ENCODE measurements at places on chromosomes 1 and 21.

GRCh38 chr21:44912158-44912473, 8.6 kb downstream of the ITGB2 start:
- DNase-seq, result no peak

DNA sequence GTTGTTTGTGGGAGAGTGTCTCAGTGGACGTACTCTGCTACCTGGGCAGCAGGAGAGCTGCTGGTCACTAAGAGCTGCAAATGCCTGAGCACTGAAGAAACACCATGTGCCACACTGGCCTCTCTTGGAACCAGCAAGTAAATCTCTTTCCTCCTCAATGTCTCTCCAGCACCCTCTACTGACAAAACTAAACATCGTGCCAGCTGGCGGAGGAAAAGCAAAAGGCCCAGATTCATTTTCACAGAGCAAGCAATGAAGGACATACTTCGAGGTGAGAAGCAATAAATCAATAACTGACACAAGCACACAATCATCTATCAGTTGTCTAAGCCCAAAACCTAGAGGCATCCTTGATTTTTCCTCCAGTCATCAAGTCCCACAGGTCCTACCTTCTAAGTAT, 78.1 kb downstream of the RERE start:
- DNase-seq, result no peak

DNA sequence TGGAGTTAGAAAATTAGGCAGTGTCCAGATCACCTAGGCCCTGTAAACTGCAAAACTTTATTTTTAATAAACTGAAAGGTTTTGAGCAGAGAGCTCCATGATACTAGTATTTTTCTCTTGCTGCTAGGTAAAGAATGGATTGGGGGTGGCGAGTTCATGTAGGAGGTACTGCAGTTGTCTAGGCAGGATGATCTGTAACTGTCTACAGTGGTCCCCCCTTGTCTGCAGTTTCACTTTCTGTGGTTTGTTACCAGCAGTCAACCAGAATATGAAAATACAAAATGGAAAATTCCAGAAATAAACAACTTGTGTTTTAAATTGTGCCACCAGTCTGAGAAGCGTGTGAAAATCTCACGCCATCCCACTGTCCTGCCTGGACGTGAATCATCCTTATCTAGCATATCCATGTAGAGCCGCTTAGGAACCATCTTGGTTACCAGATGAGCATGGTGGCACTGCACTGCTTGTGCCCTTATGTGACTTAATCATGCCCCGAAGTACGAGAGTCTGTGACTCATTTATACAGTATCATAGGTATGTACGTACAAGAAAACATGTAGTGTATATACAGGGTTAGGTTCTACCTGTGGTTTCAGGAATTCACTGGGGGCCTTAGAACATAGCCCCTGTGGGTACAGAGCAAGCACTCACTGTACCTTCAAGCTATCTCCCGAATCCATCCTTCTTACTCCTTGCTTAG, 94.2 kb downstream of the AHCTF1 start:
- no peak for DNase-seq

DNA sequence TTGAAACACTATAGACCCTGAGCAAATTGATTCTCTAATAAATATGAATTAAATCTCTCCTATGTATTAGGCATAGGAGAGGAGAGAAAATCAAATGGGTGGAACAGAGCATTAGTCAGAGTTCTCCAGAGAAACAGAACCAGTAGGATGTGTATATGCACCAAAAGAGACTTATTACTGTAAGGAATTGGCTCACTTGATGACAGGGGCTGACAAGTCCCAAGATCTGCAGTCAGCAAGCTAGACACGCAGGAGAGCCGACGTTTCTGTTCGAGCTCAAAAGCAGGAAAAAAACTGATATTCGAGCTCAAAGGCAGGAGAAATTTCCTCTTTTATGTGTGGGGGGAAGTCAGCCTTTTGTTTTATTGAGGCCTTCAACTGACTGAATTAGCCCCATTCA, 259.2 kb upstream of the KAZN start:
- no peak for DNase-seq

GRCh38 chr21:23522751-23523150, 2084.5 kb downstream of the MRPL39 start:
- DNase-seq, result no peak

DNA sequence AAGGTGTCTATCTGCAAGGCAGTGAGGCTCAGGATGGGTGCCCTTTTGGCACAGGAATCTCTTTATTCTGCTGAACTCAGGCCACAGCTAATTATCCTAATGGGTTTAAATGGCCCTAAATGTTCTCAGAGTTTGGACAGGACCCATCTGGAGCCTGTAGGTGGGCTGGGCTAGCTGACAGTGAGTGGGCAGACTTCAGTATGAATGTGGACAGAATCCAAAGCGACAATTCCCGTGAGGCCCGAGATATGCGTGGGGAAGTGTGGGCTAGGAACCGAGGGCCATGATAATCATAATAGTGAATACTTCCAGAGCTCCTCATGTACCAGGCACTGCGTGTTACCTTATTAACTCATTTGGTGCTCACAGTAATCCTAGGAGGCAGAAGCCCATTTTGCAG, 165.3 kb downstream of the GRIK3 start:
- peak; percentile 58 for DNase-seq

- DNase-seq, result no peak
Observed at GRCh38 chr1:39501666-39502065, 10.2 kb downstream of the BMP8A start.

GRCh38 chr1:22976461-22977243, 4.0 kb upstream of the LACTBL1 start:
- peak; percentile 92 for DNase-seq

- DNase-seq, result no peak
Observed at GRCh38 chr1:39729030-39729429, 9.7 kb upstream of the PPIE start.

GRCh38 chr1:157700732-157701131, at the start of gene FCRL3:
FCRL3 (minus strand) TSS chr1:157700769; CDS start chr1:157700489, 280 bp downstream.
- no peak for DNase-seq

DNA sequence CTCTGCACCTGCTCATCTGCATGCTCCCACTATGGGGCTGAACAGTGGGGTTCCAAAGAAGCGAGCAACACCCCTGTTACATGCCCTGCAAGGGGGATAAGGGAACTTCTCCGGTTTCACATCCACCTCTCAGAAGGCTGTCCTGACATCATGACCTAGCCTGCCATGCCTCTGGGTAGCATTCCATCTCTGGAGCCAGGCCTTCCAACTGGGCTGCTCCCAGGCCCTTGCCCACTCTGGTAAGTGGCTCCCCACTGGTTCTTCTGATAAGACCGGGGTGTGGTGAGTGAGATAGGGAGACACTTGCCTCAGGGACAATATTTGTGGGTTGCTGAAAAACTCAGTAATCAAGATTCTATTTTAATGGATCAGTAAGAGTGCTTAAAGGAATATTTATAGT, 57.8 kb downstream of the KCNJ15 start:
- no peak for DNase-seq

- DNase-seq, result no peak
Observed at GRCh38 chr21:19463966-19464365, 1060.4 kb upstream of the TMPRSS15 start.

DNA sequence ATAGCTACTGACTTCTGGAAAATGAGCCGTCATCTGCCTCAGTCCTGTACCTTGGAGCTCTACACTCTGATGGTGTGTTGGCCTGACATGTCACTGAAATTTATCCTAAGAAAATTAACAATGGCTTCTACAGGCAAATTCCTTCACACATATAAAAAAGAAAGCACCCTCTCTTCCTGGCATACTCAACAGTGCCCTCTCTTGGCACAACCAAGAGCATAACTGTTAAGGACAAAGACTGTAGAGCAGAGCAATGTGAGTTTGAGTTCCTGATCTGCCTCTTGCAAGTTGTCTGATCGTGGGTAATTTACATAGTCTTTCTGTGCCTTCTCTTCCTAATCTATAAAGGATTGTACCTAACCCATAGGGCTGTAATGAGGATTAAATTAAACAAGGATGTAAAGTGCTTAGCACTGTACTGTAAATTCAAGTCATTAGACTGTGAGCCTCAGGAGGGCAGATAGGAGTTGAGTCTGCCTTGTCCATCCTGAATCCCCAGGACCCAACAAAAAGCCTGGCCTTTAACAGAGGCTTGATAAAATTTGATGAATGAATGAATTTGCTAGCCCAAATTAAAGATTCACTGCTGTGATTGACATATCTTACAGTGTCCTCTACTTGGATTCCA, 83.5 kb downstream of the SYF2 start:
- no peak for DNase-seq

DNA sequence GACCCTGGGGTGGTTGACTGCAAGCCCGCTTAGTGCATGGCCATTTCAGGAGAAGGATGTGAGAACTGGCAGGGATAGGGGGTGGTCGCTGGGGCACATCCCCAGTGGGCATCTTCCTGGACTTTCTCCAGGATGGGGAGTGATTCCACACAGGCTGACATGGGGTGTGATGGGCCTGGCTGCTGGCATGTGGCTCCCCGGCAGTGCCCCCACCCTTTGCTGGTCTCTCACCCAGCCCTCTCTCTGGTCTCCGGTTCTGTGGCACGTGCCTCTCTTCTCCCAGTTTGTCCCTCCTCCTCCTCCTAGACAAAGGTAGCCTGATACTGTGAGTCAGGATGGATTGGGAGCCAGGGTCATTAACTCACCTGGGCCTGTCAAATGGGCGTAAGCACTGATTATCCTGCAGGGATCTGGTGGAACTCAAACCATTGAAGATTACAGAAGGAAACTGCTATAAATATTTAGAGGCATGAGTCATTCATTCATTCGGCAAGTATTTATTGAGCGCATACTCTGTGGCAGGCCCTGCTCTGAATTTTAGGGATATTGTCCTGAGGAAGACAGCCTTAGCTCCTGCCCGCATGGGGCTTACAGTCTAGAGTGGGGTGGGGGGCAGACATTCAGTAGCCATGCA, 23.6 kb upstream of the EPS8L3 start:
- DNase-seq, result no peak

- no peak for DNase-seq
Observed at GRCh38 chr1:31670593-31670964, 25.9 kb upstream of the PEF1 start.

- DNase-seq, result no peak
Observed at GRCh38 chr1:59383963-59384362, 87.1 kb downstream of the FGGY start.

- no peak for DNase-seq
Observed at GRCh38 chr1:229621663-229622062, 4.3 kb downstream of the TAF5L start.

DNA sequence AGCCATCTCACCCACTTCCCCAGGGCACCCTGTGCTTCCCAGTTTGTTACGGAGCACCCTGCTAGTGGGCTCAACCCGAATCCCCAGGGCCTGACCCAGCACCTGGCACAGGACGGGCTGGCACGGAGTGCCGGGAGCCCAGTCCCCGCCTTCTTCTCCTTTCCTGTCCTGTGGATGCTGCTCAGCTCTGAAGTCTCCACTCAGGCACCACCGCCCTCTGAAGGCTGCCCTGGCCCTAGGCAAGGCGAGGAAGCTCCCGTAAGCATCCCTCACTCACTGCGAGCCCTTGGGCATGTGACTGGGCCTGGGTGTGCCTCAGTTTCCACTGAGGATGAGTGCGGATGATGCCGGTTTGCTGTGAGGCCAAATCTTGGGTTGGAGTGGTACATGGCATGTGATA, 21.8 kb downstream of the SLC1A7 start:
- DNase-seq, result no peak

- DNase-seq, result no peak
Observed at GRCh38 chr1:96674915-96675314, 46.7 kb upstream of the PTBP2 start.

GRCh38 chr1:223229756-223230155, 86.7 kb upstream of the TLR5 start:
- DNase-seq, result no peak

DNA sequence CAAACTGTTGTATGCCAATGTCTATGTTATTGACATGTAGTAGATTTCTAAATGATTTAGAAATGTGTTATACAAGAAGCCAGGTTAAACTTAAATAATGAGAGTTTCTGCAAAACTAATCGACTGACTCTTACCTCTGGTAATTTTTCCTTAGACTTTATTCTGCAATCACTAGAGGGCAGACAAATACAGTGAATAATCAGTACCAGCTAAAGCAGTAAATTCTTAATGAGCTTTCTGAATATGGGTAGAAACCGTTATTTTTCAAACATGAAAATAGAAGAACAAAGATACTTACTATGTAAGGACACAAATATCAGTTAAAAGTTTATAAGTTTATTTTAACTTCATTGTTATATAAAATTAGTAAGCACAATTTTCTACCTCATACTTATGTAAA, 97.9 kb upstream of the RGS1 start:
- peak; percentile 70 for DNase-seq

GRCh38 chr1:224804220-224804619, 125.3 kb upstream of the DNAH14 start:
- no peak for DNase-seq

DNA sequence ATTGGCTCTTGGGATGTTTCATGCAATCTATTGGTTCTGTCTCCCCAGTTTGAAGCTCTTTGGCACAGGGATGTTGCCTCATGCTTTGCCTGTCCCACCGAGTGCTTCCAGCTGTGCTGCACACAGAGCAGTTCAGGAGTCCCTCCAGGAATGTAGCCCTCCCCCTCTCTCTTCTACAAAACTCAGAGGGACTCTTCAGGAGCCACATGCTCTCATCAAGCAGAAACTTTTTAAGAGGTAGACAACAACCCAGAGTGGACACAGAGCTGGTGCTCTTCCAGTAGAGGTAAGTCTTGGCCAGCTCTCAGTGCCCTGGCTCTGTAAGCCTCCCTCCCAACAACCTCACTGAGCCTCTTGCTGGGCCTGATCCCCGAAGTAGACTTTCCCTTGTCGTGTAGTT, 11.6 kb upstream of the ZNF697 start:
- no peak for DNase-seq

DNA sequence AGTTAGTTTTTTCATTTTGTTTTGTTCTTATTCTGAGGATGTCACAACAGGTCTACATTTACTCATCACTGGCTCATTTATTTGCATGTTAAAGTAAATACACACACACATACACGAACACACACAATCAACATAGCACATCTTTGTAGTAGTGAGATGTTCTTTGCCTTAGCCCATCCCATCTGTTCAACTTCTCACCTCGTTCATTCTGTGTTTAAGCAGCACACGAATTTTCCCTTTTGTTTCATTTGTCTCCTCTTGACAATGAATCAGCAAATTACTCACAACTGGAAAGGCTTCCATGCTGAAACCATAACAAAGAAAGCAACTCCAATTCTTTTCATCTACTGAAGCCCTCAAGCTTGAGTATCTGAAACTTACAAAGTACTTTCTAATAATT, 133.3 kb upstream of the CHRM3 start:
- DNase-seq, result no peak

DNA sequence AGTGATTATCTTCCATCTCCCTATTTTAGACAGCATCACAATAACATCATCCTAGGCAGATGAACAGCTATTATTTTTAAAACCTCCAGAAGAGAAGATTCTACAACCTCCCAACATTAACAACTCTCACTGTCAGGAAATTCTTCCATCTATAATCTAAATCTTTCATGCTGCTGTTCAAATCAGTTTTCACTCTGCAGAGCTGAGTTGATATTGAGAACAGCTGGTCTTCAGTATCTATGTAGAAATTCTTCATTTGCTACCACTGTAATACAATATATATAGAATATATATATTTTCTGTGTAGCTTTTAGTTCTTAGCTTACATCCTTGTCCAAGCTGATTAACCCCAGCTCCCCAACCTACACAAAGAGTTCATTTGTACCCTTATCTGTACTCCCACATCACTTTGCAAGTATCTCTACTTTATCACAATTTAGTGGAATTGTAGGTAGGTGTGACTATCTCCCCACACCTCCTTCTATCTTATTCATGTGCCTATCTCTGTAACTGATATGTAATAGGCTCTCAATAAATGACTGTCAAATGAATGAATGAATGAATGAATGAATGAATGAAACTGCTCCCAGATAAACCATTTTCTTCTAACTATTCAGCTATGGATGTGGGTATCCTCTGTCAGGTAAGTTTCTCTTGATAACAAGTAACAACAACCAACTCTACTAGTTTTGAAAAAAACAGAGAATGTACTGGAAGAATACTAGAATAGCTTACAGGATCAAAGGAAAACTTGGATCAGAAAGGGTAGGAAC, 37.4 kb upstream of the PKN2 start:
- DNase-seq, result no peak

Measured in NCI-H446 (cell line).